PC-9 (cell line): ENCODE measurements at places on chromosomes 12 and 14. TPM values are rescaled to one million over a fixed set of nuclear protein-coding genes. Genes with fewer than 3 reads are reported as not detected.

Gene PLXNC1
- 1.4 and 2.3 TPM in 2 replicates for total RNA-seq

Gene WNT1
- not detected in 2 replicates for total RNA-seq

Gene CARMIL3
- not detected in 2 replicates for total RNA-seq

Gene B4GALNT3
- 7.1 and 8.0 TPM in 2 replicates for total RNA-seq

Gene B4GALNT1
- 15.0 and 17.9 TPM in 2 replicates for total RNA-seq

Gene CLEC1A
- 0.23 TPM in 1 of 2 replicates, not detected in the other for total RNA-seq

Gene DDN
- 0.10 and 0.17 TPM in 2 replicates for total RNA-seq

Gene ERBB3
- 127 and 145 TPM in 2 replicates for total RNA-seq

Gene GPD1
- 0.24 and 1.0 TPM in 2 replicates for total RNA-seq

Gene PTGER2
- 0.15 TPM in 1 of 2 replicates, not detected in the other for total RNA-seq

Gene C12orf42
- total RNA-seq = not detected in 2 replicates

Gene GLT1D1
- total RNA-seq = not detected in 2 replicates

Gene PMEL
- total RNA-seq = 8.7 and 12.6 TPM in 2 replicates

Gene KLRG1
- 0.90 and 1.8 TPM in 2 replicates for total RNA-seq

Gene CEBPE
- not detected in 2 replicates for total RNA-seq

Gene TXNDC16
- total RNA-seq = 5.7 and 7.9 TPM in 2 replicates

Gene SLC38A4
- total RNA-seq = 0.09 TPM in 1 of 2 replicates, not detected in the other

Gene LHX5
- total RNA-seq = 0.65 and 1.1 TPM in 2 replicates
